ENCODE measurements at places on chromosomes 6 and 20.

DNA sequence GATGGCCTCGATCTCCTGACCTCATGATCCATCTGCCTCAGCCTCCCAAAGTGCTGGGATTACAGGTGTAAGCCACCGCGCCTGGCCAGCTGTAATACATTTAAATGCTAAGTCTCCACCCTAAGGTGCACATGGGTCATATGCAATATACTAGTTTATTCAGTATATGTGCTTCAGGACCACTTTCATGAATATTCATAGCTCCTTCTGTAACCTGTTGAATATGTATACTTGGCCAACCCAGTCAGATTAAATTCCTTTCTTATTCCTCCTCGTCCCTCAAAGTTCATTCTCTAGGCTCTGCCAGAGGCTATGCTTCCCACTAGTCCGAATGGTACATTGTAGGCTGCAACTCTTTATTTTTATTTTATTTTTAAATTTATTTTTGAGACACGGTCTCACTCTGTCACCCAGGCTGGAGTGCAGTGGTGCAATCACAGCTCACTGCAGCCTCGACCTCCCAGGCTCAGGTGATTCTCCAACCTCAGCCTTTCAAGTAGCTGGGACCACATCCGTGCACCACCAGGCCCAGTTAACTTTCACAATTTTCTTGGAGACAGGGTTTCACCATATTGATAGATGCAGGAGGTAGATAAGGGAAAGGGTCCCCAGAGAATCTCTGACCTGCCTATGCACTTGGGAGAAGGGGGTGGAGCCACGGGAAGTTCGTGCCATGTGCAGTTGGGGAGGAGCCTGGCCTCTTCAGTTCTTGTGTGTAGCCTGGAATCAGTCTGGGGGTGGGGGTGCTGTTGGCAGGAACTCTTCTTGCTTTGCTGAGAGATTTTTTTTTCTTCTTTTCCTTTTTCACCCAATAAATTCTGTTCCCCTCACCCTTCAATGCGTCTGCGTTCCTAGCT is 41.3 kb upstream of the DDR1 start:
- DNase-seq: no peak

GRCh38 chr6:121093928-121094327 is 240.4 kb downstream of the TBC1D32 start:
- no peak for DNase-seq

DNA sequence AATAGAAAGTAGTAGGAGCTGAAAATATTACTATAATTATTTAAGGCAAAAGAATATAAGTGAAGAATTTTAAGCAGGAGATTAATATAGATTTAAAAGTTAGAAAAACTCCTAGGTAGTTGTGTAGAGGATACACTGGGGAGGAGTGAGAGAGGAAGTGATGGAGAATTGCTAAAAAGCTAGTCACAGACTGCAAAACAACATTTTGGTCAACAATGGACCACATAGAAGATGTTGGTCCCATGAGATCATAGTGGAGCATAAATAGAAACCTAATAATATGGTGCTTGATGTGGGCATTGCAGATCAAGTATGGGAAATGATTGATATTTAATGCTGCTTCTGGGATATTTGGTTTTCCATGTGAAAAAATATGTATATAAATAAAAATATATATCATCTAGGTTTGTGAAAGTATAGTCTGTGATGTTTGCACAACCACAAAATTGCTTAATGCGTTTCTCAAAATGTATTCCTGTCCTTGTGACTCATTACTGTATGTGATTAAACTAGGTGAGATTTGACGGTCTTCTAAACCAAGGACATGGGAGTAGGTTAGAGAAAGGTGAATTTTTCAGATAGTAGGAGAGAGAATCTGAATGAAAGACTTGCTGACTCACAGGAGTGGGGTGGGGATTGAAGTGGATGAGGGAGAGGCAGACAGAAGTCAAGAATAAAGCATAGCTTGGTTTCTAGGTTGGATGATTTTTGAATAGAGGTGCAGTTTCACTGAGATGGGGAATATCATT is 174.0 kb downstream of the BCKDHB start:
- DNase-seq: no peak

GRCh38 chr6:56954403-56955170 is at the start of gene BEND6:
Gene BEND6, plus strand, starts transcription at chr6:56955107. Its CDS starts 26,704 bp downstream, at chr6:56981811.
- no peak for DNase-seq

- DNase-seq: no peak
These were observed 21.5 kb downstream of the TPBG start for GRCh38 chr6:82385102-82385501.

DNA sequence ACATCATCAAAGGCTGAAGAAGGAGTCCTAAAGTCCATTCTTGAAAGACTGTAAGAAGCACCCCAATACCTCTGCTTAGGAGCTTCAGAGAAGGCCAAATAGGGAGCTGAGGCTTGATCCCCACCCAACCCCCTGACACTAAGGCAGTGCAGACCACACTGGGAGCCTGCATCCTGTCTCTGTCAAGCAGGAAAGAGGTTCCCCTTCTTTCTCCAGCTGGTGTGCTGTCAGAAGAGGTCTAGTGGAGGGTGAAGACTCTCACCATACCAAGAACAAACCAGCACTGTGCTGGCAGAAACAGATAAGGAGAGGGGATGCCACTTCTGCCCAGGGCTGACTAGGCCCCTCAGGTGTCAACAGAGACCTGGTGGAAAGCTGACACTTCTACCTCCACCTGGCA is 19.9 kb downstream of the GZF1 start:
- DNase-seq: no peak

DNA sequence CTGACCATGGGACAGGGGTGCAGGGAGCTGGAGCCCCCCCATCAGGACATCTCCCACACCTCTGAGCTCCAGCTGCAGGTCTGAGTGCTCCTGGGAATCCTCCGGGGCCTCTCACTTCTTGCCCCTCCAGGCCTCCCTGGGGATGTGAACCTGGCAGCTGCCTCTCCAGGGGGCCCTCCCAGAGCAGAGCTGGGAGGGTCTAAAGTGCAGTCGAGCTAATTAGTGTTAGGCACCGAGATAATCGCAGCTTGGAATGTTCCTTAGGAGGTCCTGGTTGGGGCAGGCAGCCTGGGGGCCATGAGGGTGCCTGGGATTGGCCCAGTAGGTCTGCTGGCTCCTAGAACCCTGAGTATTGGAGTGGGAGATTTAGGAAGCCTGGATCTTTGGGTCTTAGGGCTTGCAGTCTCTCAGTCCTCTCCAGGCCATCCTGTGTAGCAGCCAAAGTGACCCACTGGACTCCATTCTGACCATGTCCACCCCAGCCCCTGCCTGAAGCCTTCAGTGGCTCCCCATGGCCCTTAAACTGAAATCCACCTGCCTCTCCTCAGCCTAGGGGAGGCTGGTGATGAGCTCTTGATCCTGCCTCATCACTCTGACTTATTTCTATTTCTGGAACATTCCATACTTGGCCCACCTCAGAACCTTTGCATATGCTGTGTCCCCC is 26.0 kb downstream of the CEBPB start:
- no peak for DNase-seq

DNA sequence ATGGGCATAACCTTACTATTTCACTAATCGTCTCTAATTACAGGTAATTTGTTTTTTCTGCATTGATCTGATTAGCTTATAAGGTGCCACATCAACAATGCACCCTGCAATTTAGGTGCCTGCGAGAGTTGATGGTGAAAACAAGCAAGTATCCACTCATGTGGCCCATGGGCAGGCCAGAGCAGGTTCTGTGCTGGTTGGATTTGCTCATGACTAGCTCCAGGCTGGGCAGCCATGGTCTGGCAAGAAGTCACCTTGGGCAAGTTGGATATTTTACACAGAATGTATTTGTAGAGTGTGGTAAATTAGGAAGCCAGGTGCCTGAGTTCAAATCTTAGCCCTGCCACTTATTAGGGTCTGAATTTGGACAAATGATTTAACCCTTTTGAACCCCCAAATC is 25.3 kb downstream of the RAB44 start:
- DNase-seq: no peak

DNA sequence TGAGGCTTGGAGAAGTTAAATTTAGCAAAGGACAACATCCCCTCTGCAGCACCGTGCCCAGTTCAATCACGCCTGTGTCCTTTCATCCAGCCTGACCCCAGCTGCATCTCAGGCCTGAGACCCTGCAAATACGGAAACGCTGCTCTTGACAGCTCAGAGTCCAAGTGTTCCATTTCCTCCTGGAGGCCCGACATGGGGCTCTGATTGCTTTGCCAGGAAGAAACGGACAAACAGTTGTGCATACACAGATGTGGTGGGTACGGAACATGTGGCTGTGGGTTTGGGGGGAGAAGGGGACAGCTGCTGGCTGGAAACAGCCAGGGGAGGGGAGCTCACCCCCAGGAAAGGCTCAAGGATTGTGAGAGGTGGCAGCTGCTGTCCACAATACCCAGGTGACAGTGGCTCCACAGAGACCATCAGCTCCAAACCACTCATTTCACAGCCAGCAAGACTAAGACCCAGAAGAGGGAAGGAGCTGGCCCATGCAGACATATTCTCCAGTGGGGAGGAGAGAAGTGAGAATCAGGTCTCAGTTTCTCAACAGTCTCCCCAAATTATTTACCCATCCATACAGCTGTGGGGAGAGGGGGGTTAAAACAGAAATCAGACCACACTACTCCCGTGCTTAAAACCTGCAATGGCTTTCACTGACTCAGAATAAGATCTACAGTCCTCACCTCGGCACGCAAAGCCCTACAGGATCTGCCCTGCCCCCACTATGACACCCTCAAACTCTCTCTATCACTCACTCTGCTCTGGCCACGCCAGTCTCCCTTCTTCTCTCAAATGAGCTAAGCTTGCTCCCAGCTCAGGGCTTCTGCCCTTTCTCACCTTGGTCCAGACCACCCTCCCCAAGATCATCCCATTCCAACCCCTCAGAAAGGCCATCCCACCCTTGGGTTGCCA is 89.1 kb downstream of the PREX1 start:
- no peak for DNase-seq

- DNase-seq: no peak
These were observed 1.8 kb upstream of the TBPL1 start for GRCh38 chr6:133951227-133951626.

GRCh38 chr6:79902046-79902445 is 45.3 kb downstream of the ELOVL4 start:
- no peak for DNase-seq

DNA sequence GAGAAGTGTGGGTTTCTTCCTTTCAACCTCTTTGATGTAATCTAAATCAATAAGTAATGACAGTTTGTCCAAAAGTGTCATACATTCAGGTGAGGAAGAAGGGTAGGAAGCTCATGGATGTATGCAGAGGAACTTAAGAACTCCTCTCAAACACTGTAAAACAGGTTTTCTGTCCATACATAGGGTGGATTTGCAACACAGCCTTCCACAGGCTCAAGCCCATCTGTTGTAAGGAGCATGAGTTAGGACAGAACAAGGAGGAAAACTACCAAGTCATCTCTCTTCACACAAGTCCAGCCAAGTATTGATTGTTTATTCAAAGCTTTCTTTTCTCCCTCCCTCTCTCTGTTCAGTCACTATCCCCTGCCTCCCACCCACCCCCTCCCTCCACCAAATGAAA is 49.0 kb upstream of the CDYL start:
- no peak for DNase-seq

DNA sequence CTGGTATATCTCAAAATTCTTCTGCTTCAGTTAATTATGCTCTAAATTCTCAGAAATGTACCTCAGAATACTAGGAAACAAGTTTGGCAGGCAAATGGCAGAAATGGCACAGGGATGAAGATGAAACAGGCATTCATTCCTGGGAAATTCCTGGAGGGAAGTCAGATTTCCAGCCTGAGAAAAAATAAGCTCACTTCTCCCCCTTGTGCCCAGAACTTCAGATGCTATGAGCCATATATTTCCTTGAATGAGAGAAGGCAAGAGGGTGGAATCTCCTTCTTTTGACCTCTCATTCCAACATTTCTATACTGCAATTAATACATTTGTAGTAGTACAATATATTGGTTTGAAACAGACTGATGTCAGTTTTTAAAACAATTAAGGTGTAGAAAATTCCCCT is 22.8 kb downstream of the RGS17 start:
- DNase-seq: no peak

DNA sequence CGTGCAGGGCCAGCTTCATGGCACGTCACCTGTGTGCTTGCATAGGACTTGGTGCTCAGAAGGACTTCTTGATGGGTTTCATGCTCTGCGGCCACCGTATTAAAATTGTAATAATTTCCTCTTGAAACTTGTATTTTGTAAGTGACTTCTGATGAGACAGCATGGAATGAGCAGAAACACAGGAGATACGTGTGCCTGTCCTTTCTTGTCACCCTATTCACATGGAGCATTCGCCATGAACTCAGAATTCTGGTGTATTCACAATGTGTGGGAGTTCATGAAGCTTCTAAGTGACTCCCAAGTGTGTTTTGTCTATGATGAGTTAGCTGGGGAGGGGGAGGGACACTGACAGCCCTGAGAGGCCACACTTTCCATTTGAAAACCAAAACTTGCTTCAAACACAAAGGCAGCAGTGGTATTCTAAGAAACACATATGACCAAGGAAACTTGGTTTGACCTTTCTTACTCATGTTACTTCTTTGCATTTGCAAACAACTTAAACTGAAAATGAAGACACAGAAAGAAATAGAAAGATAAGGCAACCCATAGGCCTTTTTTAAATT is 92.1 kb upstream of the NEDD9 start:
- no peak for DNase-seq

DNA sequence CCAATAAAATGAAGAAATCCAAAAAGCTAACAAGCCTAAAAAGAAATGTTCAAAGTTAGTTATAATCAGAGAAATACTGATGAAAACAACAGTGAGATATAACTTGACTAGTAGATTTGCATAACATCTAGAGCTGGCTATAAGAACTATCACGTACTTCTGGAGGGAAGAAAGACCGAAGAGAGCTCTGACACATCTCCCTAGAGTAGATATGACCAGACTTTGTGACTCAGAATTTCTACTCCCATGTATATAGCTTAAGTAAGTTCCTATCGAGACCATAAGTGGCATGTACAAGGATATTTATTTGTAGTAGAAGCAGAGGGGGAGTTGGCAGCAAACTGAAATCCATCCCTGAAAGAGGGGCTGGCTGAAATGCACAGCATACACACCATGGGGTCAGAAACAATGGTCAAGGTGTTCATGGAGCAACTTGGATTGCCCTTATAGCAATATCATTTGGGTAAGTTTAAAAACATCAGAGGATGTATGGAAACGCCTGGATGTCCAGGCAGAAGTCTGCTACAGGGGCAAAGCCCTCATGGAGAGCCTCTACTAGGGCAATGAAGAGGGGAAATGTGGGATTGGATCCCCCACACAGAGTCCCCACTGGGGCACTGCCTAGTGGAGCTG is 25.6 kb upstream of the IL17A start:
- no peak for DNase-seq

- no peak for DNase-seq
These were observed 200.1 kb downstream of the TMEM242 start for GRCh38 chr6:157123234-157123633.

DNA sequence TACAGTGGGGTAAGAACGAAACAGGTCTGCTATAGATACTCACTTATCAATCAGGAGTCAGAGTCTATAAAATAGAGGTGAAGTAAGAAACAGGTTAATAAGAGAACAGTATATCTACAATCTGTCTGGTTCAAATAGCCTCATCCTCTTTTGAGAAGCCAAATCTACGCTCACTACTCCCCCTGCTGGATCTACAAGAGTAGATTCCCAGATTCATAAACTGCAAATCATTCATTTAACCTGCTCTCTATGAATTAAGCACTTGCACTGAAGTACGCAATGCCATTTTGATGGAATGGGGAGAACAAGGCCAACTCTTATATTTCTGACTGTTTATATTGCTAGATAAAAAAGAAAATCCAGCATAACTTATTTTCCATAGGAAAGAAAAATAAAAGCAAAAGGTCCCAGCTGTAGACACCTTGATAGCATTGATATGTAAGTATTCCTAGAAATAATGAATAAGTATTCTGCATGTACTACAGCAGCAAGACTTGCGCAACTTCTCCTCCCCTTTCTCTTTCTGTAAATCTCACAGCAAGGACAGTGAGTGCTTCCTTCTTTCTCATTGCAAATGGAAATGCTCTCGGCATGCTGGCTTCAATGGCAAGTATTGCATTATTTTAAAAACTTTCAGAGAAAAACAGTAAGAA is 92.3 kb downstream of the RFX6 start:
- DNase-seq: no peak

Data from effector memory CD4-positive, alpha-beta T cell (primary cell).